Tibial artery (tissue), 4 donors: ENCODE measurements at places on chromosomes 7 and 10.

- DNase-seq = no peak
These were observed 302.6 kb upstream of the MYO3A start for GRCh38 chr10:25631471-25631870.

DNA sequence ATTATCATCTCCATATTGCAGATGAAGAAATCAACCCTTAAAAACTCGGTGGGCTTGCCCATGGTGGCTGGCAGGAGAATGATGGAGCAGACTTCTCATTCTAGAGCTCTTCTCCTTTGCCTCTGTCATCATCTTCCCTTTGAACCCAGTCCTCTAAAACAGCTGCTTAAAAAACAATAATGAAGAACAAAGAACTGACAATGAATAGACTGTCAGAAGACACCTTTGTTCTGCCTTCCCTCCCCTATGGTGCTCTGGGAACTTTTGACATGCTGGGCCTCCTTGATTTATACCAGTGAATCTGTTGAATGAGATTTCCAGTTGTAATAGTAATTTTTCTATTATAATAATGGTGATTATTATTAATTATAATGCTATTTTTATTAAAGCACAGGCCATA is 103.0 kb downstream of the SORCS3 start:
- DNase-seq = no peak

GRCh38 chr7:156625580-156625979 is 15.0 kb upstream of the RNF32 start:
- DNase-seq = no peak

GRCh38 chr10:22259280-22259679 is 41.5 kb upstream of the EBLN1 start:
- no peak for DNase-seq
